ENCODE measurements at places on chromosomes 4 and X. TPM values are rescaled to one million over a fixed set of nuclear protein-coding genes. Genes with fewer than 3 reads are reported as not detected.

Gene NHS
- total RNA-seq = 3.6 TPM

Gene IDH3G
- 70.2 TPM for total RNA-seq

Gene DOCK11
- total RNA-seq = 0.09 TPM

Gene IQCM
- total RNA-seq = not detected

Gene SLBP
- total RNA-seq = 85.1 TPM
